ENCODE measurements at places on chromosomes 16 and 17.

GRCh38 chr17:5562661-5563360 is 21.5 kb downstream of the NLRP1 start:
- no peak for DNase-seq

GRCh38 chr17:32157225-32157624 is 14.9 kb downstream of the RHOT1 start:
- no peak for DNase-seq

DNA sequence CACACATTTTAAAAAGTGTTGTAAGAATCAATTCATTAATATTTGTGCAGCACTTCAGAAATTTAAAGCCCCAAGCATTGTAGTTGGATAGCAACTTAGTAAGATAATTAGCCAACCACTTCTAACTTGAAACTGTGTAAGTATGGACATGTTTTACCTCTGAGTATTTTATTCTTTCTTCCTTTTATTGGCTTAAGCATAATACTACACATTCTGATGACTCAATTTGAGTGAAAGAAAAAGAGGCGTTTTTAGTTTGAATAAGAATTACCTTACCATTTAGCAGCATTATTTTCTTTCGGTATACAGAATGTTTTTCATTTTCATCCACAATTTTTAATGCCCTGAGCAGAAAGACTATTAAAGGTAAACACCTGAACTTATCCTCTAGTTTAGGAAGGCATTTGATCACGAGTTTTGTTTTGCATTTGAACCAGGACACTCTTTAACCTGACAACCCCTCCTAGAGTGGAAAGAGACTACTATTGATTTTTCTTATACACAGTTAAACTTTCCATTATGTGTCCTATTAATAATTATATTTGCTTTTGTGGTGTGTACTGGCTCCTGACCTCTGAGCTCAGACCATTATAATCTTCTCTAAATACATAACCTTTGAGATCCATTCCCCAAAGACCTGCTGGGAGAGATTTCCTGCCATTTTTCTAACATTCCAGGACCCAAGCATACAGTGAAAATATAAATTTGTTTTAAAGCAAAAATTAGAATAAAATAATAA is 9.2 kb downstream of the NACA2 start:
- DNase-seq = no peak

GRCh38 chr16:67525176-67525860 is 3.3 kb upstream of the RIPOR1 start:
- no peak for DNase-seq

GRCh38 chr16:17770104-17770503 is 299.3 kb upstream of the XYLT1 start:
- no peak for DNase-seq

GRCh38 chr17:57597531-57598453 is 147.3 kb downstream of the CCDC182 start:
- peak; percentile 41 for DNase-seq

- DNase-seq = no peak
These were observed 32.3 kb downstream of the AXIN1 start for GRCh38 chr16:320206-320605.

- DNase-seq = no peak
These were observed 24.5 kb downstream of the PIK3R5 start for GRCh38 chr17:8940866-8941471.

DNA sequence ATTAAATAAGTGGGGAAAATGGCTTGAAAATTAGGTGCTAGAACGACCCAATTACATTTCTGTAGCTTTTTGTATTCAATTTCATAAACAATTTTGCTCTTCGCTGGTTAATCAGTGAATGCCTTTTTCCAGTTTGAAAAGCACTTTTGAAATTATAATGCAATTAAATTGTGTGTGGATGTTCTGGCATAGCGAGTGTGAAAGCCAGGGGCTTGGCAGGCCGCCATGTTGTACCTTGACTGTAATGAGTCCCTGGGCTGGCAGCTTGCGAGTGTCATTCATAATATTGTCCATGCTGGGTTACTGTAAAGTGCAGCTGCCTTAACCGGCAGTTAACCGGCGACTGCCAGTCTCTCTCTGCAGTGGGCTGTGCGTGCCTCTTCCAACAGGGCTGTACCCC is 177.8 kb downstream of the CCDC182 start:
- peak; percentile 34 for DNase-seq

- no peak for DNase-seq
These were observed 119.4 kb downstream of the OR1D5 start for GRCh38 chr17:2943981-2944380.

DNA sequence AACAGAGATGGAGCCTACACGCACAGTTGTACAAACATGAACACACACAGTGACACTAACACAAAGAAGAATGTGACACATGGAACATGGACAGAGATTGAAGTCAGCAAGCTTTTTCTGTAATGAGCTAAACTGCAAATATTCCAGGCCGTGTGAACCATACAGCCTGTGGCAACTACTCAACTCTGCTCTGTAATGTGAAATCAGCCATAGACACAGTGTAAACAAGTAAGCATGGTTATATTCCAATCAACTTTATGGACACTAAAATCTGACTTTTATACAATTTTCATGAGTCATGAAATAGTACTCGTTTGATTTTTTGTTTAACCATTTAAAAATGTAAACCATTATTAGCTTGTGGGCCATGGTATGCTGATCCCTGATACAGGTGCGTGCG is 120.2 kb downstream of the SMG6 start:
- no peak for DNase-seq

GRCh38 chr17:44518032-44518431 is 14.8 kb upstream of the GPATCH8 start:
- DNase-seq = no peak

GRCh38 chr17:82670661-82671450 is 22.6 kb upstream of the WDR45B start:
- DNase-seq = no peak

DNA sequence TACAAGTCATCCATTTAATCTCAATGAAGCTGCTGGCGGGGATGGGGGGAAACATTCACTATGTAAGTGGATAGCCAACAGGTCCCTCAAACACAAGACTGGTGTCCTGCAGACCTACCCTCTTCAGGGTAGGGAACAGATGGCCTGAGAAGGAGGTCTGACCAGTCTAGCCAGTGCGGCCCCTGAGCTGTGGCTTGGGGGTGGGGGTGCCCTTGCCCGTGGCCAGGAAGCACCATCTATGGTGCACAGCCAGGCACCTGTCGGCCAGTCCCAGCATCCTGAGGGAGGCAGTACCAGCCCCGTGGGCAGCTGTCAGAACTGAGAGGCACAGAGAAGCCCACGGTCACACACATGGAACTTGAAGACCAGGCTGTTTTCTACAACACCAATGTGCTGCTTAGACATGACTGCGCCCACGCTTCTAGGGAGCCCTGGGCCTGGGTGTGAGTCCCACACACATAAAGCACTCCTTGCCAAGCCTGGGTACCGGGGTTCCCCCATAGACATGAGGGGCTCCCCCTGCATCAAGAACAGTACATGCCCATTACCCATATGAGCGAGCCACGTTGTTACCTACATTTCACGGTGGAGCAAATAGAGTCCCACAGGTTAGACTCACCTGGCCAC is 40.9 kb downstream of the RMI2 start:
- no peak for DNase-seq

Measured in NCI-H446 treated with DMSO at 0.1 percent for 48 hours (cell line).